ENCODE measurements at places on chromosomes 16 and 17. TPM values are rescaled to one million over a fixed set of nuclear protein-coding genes. Genes with fewer than 3 reads are reported as not detected.
A peak's percentile ranks its signal among the peaks of the same experiment; 100 is the strongest.

- DNase-seq: no peak
Measured at GRCh38 chr16:2471016-2471652, at the start of gene NTN3. Gene NTN3, plus strand, starts transcription at chr16:2471297. Its CDS starts 405 bp downstream, at chr16:2471702.

GRCh38 chr16:21194771-21195301, 16.5 kb downstream of the ZP2 start:
- no peak for DNase-seq

DNA sequence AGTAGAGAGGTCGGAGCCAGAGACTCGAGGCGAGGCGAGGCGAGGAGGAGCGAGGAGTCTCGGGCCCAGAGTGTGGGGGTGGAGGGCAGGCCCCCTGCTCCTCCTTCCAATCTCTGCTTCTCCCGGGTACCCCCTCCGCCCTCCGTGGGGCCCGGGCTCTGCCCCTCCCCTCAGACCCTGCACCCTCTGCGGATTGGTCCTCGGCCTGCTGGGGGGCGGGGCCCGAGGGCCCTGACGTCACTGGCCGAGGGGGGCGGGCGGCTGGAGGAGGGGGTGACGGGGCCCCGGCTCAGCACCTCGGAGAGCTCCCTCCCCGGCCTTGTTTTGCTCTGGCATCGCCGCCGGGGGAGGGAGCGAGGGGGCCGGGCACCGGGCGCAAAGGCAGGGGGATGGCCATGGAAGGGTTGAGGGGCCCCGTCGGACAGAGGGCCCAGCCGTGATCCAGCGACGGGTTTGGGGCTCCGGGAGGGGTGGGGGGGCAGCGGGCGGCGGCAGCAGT, at the start of gene RUNDC3A:
RUNDC3A (plus strand) TSS at position 282 of the 499 bp plus-strand sequence. CDS start 232 bp downstream, outside the sequence.
- peak; percentile 93 for DNase-seq

GRCh38 chr17:32588982-32589381, 102.2 kb downstream of the CDK5R1 start:
- DNase-seq: no peak

- DNase-seq: no peak
Measured at GRCh38 chr17:77214743-77215142, 74.0 kb downstream of the SEC14L1 start.

GRCh38 chr16:3216263-3216640, 18.7 kb downstream of the ZNF200 start:
- no peak for DNase-seq

DNA sequence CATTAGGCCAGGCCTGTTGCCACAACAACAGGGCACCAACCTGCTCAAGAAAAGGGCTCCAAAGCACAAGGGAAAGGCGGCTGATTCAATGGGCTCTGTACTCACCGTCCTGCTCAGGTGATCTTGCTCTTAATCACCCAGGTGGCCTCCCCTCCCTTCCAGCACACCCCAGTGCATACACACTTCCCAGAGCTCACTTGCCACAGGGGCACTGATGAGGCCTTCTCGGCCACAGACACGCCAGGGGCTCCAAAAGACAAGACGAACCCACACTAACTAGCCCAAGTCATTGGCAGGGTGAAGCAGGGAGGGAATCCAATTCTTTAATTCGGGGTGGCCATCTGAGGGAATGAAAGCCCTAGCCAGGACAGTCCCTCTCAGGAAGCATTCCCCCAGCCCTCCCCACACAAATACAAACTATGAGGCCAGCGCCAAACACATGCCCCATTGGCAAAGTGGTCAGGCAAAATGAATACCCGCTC, 1.4 kb downstream of the MYO18A start:
- peak; percentile 76 for DNase-seq

DNA sequence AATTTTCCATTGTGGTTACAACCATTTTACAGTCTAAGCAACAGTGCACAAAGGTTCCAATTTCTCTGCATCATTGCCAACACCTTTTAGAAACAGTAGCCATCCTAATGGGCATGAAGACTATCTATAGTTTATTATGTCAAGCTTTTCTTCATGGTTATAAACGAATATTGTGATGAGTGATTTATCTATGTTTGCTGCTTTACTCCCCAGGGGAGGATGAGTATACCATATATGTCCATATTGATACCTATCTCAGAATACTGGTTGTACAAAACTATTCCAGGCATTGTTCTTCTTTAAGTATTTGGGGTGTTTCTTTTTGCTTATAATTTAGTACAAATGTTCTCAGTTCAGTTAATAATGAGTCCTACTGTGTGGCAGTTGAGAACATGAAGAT, 98.3 kb downstream of the PRKCA start:
- DNase-seq: no peak

- DNase-seq: no peak
Measured at GRCh38 chr17:4582691-4583090, 1.6 kb upstream of the SMTNL2 start.

GRCh38 chr17:28488533-28489276, 15.3 kb downstream of the SLC13A2 start:
- no peak for DNase-seq

DNA sequence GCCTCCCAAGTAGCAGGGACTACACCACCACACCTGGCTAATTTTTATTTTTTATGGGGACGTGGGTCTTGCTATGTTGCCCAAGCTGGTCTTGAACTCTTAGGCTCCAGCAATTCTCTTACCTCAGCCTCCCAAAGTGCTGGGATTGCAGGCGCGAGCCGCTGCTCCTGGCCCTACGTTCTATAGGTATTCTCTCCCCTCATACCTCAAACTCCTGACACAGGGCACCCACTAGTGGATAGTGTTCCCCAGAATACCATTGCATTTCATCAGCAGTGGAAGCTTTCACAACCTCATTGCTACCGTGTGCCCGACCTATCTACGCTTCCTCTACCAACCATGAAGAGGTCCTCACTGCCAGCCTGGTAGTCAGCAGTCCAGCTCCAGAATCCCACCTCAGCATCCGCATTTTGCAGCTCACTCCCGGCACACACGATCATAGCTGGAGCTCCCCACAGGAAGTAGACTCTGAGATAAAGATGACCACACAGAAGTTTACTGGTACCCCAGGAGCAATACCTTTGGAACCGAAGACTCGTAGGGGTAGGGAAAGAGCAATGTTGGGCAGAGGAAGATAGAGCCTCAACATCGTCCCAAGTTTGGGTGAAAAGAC, 9.3 kb downstream of the CTRB2 start:
- DNase-seq: peak; percentile 29

- no peak for DNase-seq
Measured at GRCh38 chr17:79065105-79065670, 9.4 kb upstream of the ENGASE start.

GRCh38 chr17:35586569-35587073, 501 bp upstream of the AP2B1 start:
- DNase-seq: no peak

GRCh38 chr16:10076037-10076436, 106.2 kb downstream of the GRIN2A start:
- no peak for DNase-seq

DNA sequence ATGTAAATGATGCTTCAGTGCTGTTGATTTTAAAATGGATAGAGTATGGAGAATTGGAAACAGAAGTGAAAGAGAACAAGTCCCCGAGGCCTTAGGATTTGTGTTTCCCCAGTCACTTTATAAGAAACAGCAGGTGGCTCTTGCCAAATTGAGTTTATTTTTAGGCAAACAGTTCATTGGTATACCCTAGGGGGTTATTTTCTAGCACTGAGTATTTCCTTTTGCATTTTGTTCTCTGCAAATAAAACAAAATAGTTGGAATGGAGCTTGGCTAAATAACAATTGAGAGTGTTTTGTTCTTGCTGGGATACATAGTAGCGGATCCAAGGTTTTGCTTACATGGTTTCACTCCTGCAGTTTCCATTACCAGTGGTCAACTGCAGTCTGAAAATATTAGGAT, 591.1 kb upstream of the C16orf82 start:
- no peak for DNase-seq

DNA sequence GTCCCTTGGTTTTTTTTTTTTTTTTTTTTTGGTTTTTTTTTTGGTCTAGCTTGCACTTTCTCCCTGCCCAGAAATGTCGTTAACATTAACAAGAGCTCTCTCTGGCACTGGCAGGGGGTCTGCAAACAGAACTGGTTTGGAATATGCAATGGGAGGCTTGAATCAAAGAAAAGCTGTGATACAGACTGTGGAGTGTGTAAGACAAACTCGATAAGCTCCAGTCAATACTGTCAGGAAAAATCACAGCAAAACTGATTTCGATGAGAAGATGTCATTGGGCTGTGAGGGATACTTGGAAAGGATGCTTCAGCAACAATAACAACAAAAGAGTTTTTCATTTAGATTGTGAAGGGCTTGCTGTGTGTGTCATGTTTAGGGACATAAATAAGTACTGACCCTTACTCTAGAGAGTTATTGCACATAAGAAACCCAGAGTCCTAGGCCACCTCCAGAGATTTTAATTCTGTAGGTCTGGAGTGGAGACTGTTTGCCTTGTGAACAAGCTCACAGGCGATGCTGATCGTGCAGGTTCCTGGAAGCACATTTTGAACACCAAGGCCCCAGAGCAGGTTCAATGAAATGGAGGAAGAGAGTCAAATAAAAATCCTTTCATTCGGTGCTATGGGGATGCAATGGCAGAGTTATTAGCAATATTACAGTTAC, 470.7 kb upstream of the RBFOX1 start:
- no peak for DNase-seq

- DNase-seq: no peak
Measured at GRCh38 chr16:17026600-17027242, 444.0 kb downstream of the XYLT1 start.

DNA sequence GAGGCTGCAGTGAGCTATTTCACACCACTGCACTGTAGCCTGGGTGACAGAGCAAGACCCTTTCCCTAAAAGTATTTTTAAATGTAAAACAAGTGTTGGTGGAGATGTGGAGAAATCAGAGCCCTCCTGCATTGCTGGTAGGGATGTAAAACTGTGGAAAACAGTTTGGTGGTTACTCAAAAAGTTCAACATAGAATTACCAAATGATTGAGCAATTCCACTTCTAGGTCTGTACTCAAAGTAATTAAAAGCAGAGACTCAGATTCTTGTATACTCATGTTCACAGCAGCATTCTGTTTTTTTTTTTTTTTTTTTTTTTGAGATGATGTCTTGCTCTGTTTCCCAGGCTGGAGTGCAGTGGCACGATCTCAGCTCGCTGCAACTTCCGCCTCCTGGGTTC, 141.8 kb downstream of the PITPNC1 start:
- DNase-seq: no peak

DNA sequence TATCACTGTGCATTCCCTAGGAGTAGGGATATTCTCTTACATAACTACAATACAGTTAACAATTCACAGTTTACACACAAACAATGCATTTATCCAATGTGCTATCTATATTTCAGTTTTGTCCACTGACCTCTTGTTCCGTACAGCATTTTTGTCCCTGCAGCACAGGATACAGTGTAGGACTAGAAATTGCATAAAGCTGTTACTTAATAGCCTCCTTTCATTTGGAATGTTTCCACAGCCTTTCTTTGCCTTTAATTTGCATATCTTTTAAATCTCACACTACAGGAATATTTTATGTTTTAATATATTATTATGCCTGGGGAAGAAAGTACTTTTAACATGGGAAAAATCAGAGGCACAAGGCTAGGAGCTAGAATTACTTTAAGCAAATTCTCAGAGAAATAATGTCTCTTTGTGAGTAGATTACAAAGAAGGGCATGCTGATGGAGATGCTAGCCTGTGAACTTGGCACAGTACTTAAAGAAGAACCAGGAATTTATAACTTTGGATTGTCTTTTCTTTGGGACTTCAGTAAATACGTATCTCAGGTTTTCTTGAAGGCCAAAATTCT, 144.3 kb downstream of the ITFG1 start:
- DNase-seq: no peak

DNA sequence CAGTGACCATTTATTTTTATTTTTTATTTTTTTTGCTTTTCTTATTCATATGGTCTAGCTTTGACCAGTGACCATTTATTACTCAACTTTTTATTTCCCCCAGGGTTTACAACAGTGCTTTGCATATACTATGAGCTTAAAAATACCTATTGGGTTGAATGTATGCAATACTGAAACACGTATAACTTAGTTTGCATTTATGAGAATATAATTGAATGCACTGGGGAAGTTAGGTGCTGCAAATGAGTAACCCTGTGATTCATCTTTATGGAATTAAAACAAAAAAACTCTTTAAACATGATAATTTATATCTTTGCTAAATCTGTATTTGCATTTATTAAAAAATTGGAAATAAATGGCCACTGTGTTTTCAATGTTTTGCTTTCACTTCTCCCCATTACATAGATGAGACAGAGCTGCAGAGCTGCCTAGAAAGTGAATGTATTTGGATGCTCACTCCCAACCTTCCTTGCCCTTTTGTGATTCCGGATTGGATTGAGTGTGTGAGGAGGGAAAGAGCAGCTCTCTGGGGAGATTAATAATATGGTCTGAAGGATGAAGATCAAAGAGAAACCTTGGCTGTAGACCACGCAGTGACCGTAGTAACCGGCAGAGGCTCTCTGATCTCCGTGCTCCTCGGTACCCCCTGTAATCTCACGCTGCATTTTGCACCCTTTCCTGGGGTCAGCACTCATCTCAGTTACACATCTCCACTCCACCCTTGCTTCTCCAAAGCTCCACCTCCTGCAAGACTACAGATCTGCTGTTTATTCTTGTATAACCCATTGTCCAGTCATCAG, 14.3 kb downstream of the TMEM100 start:
- no peak for DNase-seq

DNA sequence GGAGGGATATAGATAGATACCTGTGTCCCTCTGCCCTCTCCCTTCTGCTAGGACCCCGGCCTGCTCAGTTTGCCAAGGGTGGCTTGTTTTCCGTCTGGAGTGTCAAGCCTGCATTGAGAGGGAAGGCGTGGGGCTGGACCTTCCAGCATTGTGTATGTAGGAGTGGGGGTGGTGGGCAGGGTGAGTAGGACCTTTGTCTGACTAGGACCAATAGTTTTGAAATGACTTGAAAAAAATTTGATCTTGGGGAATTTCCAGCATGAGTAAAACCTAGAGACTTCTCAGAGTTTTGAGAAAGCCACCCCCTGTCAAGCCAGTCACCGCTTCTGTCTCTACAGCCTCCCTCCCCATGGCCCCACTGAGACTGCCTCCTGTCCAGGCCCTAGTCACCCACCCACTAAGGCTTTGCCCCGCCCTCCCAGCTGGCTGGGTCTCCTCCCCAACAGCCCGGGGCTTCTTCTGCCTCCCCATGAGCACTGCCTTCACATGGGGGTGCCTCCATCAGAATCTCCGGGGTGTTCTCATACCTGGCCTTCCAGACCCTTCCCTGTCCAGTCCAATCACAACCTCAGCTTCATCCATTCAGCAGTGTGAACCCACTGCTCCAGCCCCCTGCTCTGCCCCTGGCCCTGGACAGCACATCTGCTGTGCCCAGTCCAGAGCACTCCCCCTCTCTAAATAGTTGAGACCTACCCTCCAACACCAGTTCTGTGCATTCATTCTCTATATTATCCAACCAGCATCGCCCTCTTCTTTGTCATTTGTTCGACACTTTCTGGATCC, 207.0 kb downstream of the MSI2 start:
- DNase-seq: no peak

ADAM11 gene
- total RNA-seq: 1.00 TPM

TBC1D28 gene
- total RNA-seq: not detected

CHST4 gene
- not detected for total RNA-seq

CHD9NB gene
- 1.0 TPM for total RNA-seq

AHSP gene
- 1.7 TPM for total RNA-seq

KRT15 gene
- total RNA-seq: not detected

NOMO2 gene
- total RNA-seq: 143 TPM

TBC1D3E gene
- total RNA-seq: not detected

MT1A gene
- 1.5 TPM for total RNA-seq

TNFRSF13B gene
- total RNA-seq: not detected

KRT31 gene
- not detected for total RNA-seq

PSMD3 gene
- total RNA-seq: 85.2 TPM
